ENCODE measurements at places on chromosomes 16 and 17.

GRCh38 chr17:66304304-66305174 is 2.1 kb downstream of the PRKCA start:
- peak; percentile 63 for DNase-seq

GRCh38 chr16:11133344-11133943 is 122.6 kb downstream of the SOCS1 start:
- no peak for DNase-seq

DNA sequence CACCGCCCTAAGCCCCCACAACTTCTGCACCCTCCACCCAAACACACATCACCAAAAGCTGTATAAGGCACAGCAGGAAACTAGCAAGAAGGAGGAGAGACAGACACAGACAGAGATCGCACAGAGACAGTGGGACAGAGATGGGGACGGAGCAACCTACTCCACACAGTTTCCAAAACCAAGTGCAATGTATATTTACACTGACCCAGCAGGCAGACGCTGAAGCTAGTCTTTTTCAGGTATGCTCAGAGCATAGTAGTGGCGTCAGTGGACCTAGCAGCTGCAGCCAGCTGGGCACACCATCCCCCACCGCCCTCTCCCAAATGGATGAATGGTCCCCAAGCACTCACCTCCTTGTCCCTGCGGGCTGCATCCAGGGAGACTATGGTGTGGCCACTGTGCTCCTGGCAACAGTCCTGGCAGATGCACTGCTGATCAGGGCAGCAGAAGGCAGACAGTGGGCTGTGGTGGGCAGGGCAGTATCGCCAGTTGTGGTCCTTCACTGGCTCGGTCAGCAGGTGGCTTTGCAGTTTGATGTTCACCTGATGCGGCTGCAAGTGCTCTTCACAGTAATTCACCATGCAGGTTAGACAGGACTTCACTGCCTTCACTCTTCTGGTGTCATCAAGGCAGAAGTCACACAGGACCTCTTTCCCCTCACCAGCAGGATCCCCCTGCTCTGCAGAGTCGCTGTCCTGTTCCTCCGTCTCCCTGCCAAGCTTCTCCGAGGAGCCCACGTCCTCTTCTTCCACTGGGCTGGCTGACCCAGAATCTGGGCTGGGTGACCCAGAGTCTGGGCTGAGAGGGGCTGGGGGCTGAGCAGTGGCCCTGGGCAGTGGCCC is 31.5 kb upstream of the FBXW10B start:
- no peak for DNase-seq

- no peak for DNase-seq
These were observed 415 bp upstream of the FOXF1 start for GRCh38 chr16:86509759-86510464.

- DNase-seq, result no peak
These were observed at the start of gene PRSS27 for GRCh38 chr16:2720064-2720457. PRSS27 (minus strand) TSS chr16:2720224; CDS start chr16:2720160, 64 bp downstream.

GRCh38 chr16:52948946-52949345 is 103.8 kb downstream of the CHD9NB start:
- DNase-seq, result no peak

- no peak for DNase-seq
These were observed 58.9 kb upstream of the LRRC37A3 start for GRCh38 chr17:64978138-64978537.

DNA sequence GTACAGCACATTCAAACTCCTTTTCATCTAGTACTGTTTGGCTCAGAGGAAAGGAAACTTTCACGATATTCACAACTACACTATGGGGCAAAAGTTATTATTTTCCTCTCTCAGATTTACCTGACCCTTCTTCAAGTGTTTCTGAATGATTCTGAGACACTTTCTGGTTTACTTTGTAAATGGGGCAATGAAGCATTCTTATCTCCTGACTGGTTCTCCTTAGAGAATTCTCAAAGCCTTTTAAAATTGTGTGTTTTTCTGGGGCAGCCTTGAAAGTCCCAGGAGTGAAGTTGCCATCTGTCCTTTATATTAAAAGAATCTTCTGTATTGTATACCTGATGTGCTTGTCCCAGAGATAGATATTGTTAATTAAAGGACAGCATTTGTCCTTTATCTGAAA is 264.9 kb downstream of the FTO start:
- no peak for DNase-seq

DNA sequence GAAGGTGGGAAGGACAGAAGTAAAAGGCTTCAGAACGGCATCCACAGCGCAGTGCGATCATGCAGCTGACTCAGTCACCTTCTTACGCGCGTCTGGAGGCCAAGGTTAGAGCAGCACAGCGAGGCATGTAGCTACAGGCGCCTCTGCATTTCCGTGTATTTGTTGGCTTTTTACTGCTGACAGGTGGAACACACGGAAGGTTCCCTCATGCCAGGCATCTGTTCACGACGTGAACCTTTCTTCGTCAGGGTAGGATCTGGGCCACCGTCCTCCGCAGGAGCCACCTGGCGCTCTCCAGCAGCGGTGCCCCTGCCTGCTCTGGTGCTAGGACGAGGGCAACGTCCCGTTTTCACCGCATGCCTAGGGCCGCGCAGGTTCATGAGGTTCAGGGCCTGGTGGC is 15.3 kb downstream of the TMEM204 start:
- no peak for DNase-seq

DNA sequence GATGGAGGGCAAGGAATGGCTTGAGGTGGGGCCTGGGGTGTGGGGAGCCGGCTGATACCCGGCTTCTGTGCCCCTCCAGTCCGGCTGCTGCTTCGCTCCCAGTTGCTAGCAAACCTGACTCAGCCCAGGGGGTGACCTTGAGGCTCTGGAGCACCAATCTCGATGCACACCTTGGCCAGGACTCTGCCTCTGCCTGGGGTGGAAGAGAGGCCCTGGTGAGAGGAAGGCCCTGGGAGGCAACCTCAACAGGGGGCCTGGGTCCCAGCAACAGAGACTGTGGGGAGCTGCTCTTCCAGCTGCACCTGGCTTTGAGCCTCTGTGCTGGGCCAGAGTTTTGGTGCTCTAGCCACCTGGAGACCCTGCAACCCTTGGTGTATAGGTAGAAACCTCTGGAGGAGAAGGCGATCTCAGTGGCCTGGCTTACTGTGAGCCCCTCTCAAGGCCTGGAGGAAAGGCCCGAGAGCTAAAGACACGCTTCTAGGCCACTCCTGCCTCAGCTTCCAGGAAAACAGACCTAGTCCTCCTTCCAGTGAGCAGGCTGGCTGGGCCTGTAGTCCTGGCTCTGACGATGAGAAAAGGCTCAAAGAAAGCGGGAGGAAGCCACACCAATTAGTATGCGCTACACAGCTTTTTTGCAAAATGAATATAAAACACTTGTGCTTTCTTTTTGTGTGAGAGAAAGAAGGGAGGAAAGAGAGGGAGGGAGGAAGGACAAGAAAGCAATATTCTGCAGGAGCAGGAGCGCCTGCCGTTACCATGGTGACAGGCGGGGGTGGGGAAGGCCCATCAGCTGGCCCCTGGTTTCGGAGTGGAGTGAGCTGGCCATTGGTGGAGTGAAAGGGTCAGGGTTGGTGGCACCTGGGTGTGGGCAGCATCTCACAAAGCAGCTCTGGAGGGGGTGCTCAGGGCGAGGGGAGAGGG is 51.0 kb downstream of the VAC14 start:
- no peak for DNase-seq

Measured in Jurkat, Clone E6-1 (cell line).